Fibroblast of skin of right biceps (primary cell): ENCODE measurements at places on chromosomes 13 and 19.

- no peak for DNase-seq
These were observed 10.4 kb upstream of the NEK3 start for GRCh38 chr13:52169839-52170238.

DNA sequence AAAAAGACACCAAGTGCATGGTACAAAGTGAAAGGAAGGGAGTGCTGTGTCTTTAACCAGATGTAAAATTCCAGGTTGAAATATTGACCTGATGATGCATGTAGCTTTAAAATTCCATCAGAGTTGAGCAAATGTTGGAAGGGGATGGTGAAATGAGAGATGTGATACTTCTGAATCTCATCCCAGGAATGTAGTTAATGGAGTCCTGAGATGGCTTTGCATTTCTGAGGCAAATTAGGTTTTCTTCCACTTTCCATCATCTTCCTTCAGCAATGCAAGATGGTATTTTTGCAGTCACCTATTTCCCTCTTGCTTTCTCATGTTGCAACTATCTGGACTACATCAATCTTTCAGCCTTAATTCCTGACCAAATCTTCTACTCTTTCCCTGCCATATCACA is 194.1 kb upstream of the MIR17HG start:
- DNase-seq = peak; percentile 89

GRCh38 chr13:24271231-24271600 is 38.2 kb upstream of the C1QTNF9 start:
- DNase-seq = no peak

- no peak for DNase-seq
These were observed 774.8 kb downstream of the GPC5 start for GRCh38 chr13:92173254-92173653.

DNA sequence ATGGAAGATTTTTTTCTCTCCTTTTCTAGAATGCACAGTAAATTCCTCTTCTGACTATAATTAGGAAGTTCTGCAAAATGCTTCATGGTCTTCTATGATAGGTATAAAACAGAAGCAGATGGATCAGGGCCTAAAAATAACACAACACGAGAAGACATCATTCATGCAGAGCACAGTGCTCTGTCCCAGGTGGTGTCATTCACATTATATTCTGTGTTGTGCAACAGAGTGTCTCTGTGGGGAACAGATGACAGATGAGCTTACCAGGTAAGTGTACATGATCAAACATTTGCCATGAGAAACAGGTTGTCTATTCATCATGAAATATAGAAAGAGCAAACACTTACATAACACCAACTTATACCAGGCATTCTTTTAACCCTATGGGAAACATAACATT is 288.3 kb downstream of the KCTD12 start:
- DNase-seq = no peak

DNA sequence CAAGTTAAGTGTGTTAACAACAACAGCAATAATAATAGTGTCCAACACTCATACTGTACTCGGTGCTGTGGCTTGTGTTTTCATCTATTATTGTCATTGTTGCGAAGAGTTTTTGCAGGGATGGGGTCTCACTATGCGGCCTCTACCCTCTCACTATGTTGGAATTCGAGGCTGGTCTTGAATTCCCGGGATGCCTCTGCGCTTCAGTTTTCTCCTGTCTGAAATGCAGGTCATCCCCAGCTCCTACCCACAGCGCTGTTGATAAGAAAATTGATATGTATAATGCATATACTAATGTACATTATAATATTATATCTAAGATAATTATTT is 4.9 kb upstream of the SBK3 start:
- DNase-seq = peak; percentile 62

- no peak for DNase-seq
These were observed 214.0 kb upstream of the HTR2A start for GRCh38 chr13:47110833-47111240.

DNA sequence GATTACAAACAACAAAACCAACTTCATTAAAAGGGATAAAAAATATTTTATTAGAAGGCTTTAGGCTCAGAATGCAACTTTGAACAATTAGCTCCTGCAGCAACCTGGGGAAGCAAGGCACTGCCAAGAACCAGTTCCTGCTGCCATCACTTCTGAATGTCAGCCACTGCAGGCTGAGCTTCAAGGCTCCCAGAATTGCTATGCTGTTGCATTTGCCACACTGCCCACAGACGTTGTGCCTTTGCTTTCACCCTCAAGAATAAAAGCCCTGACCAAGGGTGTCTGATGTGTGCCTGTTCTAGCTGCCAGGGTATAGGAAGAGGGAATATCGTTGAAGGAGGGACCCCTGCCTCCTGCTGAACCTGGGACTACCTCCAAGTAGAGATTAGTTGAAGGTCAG is 238.4 kb downstream of the ITGBL1 start:
- no peak for DNase-seq

GRCh38 chr13:109249780-109250528 is 536.4 kb downstream of the IRS2 start:
- DNase-seq = no peak

DNA sequence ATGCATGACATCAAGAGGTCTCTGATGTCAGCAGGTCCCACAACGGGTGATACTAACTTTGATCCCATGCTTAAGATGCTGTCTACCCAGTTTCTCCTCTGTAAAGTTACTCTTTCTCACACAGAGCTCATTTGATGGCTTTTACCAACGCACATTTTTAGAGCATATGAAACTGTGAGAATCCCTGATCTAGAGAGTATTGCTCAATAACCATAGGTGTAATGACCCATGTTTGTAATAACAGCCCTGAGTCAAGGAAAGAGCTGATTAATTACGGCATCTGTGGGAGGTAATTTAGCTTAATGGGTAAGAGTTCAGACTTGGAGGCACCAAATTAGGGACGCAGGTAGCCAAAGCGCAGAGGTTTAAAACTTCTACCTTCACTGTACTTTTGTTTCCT is 18.0 kb upstream of the IZUMO2 start:
- DNase-seq = no peak

DNA sequence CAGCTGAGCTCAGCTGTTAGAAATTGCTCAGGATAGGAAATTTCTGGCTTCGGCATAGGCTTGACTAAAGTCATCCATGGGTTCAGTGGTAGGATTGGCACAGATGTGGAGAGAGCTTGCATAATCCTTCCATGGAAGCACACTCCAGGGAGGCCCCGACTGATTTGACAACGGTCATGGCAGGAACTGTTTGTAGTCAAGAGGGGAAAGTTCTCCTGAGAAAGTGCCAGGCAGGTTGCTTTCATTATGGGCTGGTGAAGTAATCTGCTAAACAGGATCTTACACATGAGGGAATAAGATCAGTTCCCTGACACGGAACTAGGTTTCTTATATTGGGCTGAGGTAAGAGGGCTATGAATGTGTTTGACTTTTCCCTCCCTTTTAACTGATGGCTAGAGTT is 120.1 kb downstream of the RGCC start:
- DNase-seq = peak; percentile 14

DNA sequence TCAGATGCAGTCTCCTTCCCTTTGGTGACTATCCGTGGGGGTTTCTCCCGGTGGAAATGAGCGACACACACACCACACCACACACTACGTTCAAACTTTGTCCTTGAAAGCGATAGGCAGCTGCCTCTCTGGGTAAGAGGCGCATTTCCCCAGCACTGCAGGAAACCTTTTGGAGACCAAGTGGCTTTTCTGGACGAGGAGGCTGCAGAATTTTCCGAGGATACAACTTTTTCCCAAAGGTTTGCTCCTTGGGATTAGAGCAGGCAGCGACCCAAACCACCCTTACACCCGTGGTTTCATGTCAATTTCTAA is 38.2 kb upstream of the FLT1 start:
- DNase-seq = no peak

DNA sequence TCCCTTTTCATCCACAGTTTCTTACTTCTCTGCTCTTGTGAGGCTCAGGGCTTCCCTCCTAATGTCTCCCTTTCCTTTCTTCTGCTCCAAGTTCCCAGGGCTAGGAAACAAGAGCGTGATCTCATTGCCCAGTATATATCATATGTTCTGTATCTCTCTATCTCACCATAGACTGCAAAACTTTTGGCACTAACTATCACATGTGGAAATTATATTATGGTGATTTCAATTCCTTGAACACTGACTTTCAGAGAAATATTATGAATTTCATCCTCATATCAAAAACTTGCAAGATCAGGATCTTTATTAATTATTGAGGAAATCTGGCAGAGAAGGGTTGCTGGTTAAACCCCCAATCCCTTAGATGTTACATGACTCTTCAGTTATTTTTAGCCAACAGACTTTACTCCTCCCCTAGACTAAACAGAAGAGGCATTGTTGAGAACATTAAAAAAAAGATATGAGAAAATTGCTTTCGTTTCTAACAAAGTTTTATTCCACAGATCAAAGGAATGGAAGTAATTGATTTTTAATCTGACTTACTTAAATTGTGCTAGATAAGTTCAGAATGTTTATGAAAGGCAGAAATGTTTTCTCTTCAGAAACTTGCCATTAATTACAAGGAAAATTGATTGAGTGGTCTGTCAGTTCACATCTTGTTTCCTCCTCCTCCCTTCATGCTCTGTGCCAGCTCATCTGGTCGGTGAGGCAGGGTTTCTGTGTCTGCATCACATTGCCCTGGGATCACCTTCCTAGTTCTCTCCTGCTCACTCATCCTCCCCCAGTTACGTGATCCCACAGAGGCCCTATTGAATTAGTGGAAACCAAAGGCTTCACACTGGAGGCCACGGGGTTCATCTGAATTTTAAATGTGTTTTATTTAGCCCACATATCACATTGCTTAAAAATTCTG is 378.5 kb downstream of the LMO7 start:
- DNase-seq = peak; percentile 62

GRCh38 chr19:46346821-46347571 is at the start of gene PPP5C:
PPP5C (plus strand) TSS chr19:46347087; CDS start chr19:46347097, 10 bp downstream.
- peak; percentile 96 for DNase-seq

- DNase-seq = peak; percentile 87
These were observed 643.1 kb upstream of the ARGLU1 start for GRCh38 chr13:107211073-107211472.

DNA sequence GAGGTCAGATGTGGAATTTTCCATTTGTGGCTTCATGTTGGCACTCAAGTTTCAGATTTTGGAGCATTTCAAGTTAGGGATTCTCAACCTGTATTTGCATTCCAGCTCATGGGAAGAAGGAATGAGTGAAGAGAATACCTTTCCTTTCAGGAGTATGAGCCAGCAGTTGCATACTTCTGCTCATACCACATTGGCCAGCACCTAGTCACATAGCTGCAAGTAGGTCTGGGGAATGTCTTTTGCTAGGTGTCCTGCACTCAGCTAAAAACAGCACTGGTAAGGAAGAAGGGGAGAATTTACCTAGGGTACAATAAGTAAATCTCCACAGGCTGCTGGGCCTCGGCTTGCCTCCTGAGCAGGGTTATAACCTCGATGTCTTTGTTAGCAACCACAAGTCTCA is 24.6 kb upstream of the ATP8A2 start:
- no peak for DNase-seq

DNA sequence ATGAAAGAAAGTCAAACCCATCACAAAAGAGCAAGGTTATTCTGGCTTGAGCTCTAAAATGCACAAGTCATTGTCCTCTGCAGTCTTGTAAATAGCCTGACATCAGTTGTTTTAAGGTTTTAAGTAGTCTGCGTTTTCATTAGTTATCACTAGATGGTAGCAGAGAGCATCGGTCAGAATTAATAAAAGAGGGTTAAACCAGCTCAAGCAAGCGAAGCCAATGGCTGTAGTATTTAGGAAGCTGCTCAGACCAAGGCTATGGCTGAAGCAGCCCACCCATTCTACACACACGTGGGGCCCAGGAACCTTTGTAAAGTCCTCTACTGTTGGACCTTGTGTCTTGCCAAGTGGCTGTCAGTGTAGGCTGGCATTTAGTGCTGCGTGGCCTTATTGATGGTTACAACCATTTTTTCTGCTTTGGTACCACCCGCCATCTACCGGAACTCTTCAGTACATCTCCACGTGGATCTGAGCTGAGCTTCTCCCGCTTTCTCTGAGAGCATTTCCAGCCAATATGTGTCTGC is 13.3 kb upstream of the ZNF57 start:
- DNase-seq = peak; percentile 38

DNA sequence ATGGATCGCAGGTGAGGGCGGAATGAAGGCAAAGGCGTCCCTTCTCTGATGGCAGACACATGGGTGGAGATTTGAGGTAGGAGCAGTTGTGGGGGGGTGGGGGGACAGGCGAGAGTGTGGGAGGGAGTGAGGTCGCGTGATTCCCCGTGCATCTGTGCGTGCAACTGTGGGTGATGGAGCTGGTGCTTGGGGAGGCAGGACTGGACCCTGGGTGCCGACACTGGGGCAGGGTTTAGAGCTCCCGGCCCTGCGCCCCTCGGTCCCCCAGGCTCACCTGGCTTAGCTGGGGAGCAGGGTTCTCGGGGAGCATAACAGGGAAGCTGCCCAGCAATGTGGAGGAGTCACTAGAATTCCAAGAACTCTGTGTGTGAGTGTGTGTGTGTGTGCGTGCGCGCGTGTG is 3.4 kb downstream of the TMPRSS9 start:
- DNase-seq = no peak

- no peak for DNase-seq
These were observed 22.9 kb upstream of the LDLR start for GRCh38 chr19:11066326-11066725.

- no peak for DNase-seq
These were observed 20.6 kb downstream of the NECTIN2 start for GRCh38 chr19:44866664-44867063.

DNA sequence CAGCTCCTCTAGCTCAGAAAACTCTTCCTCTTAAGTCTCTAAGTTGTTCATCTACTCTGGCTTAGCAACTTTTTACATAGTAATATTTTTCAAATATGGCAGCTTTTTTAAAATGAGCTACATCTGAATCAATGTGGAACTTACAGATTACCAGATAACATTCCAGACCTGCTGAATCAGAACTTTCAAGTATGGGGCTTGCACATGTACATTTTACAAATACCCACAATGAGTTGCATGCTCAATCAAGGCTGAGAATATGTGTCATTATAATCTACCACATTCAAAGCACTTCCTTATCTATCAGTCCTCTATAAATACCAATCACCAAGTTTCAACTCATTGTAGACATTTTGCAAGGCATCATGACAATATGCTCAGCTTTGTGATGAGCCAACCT is 383.1 kb downstream of the FGF14 start:
- DNase-seq = no peak

DNA sequence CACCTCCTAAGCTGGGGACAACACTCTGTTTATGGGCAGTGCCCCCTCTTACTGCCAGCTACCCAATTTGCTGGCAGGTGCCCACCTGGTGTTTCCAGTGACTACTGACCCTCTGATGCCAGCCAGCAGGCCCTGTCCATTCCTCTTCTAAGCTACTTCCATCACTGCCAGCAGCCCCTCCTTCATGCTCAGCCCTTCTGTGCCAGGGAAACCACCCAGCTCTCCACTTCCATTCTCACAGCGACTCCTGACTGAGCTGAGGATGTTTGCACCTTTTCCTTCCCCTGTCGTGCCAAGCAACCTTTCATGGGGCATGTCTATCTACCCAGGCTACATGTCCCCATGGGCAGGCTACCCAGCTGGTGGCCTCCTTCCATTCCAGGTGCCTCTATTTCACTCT is 24.0 kb upstream of the ZNF492 start:
- no peak for DNase-seq

GRCh38 chr13:73837147-73837546 is 297.1 kb downstream of the KLF12 start:
- DNase-seq = no peak

GRCh38 chr19:40604647-40605215 is 3.6 kb downstream of the LTBP4 start:
- DNase-seq = no peak
